Astrocyte (in vitro differentiated cells and primary cell): ENCODE measurements at places on chromosomes 3 and 15. TPM values are rescaled to one million over a fixed set of nuclear protein-coding genes. Genes with fewer than 3 reads are reported as not detected.

DNA sequence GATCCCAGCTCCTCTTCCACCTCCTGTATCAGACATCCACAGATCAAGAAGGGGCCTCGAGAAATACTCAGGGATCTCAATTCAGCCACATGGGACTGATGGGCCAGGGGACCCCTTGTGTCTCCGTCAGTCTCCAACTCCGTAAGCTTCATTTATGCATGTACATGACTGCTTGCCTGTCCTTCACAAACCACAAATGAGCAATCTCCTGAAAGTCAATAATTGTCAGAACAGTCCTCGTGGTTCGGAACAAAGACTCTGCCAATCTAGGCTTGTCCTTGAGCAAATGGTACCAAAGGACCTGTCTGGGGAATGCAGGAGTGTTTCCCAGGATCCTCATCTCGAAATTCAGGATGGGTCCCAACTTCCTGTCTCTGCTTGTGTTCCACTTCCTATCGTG lies 20.8 kb downstream of the SLC12A8 start:
- DNase-seq, result no peak

DNA sequence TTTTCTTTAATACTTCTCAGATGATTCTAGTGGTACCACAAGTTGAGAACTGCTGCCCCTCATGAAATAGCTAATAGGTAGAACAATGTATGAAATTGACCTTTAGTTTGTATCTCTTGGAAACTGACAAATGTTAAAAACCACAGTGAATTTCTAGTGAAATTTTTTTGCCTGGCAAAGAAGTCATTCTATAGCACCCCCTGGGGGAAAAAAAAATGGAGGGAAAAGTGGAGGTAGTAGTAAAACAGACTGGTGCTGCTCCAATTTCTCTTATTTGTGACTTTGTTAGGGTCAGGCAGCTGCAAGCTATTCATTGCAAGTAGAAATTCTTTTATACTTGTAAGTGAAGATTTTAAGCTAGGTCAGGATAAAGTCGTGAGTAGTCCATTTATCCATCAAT lies 605.0 kb downstream of the NLGN1 start:
- no peak for DNase-seq

- DNase-seq, result no peak
These were observed 136.4 kb downstream of the ZIC4 start for GRCh38 chr3:147269907-147270306.

DNA sequence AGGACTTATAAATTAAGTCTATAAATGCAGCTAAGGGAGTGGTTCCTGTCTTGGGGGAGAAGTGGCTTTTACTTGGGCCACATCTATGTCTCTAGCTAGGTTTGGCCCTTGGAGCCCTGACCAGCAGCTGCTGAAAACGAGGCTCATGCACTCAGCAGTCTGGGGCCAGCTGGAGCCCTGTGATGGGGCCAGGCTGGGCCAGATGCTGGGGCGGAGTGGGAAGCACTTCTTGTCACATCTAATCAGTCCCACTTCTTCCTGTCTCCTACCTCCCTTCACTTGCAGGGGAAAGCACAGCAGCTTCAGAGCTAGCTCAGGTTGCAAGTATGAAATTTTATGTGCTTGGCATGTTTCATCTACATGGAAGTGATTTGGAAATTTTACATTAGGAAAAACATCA lies 209.9 kb upstream of the ROPN1 start:
- DNase-seq, result no peak

GRCh38 chr3:170985304-170985703 lies 41.2 kb downstream of the SLC2A2 start:
- DNase-seq, result no peak

- DNase-seq, result no peak
These were observed 75.6 kb upstream of the SNTN start for GRCh38 chr3:63576846-63577245.

DNA sequence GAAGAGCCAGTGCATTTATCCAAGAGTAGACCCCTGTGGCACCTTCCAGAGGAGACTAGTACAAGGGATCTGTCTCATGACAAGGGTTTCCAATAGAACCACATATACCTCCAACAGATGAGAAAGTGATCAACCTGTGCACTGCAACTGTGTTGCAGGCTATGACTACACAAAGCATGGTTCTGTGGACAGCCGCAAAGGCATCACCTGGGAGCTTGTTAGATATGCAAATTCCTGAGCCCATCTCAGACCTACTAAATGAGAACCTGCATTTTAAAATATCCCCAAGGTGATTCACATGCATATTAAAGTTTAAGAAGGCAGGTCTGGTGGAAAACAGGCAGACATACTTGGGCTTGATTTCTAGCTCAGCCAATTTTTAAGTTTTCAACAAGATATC lies 368.7 kb downstream of the FOXP1 start:
- no peak for DNase-seq

- DNase-seq, result no peak
These were observed 17.3 kb downstream of the B3GNT5 start for GRCh38 chr3:183270344-183270743.

- DNase-seq, result no peak
These were observed 194.3 kb upstream of the CHRM5 start for GRCh38 chr15:33773969-33774368.

- no peak for DNase-seq
These were observed 26.2 kb upstream of the EIF4A2 start for GRCh38 chr3:186757214-186757613.

DNA sequence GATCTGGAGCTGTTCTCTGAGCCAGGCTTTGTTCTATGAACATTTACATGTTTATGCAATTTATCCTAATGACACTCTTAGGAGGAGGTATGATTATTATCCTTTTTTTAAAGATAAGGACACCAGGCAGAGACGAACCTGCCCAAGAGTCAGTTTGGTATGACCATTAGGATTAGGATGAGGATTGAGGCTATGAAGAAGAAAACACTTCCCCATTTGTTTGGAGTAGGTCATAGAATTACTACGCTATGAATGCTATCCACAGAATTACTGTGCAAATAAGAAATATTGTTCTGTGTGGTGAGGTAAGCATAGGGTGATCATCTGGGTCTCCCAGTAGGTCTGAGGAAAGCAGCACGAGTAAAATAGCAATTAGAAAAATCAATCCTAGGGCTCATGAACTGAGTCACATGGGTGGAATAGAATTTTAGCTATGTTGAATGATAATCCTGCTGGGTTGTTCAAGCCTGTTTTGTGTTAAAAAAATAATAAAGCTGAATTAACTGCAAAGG lies 23.9 kb downstream of the EIF4E3 start:
- no peak for DNase-seq

- no peak for DNase-seq
These were observed 14.2 kb downstream of the ZNF80 start for GRCh38 chr3:114223143-114223542.

DNA sequence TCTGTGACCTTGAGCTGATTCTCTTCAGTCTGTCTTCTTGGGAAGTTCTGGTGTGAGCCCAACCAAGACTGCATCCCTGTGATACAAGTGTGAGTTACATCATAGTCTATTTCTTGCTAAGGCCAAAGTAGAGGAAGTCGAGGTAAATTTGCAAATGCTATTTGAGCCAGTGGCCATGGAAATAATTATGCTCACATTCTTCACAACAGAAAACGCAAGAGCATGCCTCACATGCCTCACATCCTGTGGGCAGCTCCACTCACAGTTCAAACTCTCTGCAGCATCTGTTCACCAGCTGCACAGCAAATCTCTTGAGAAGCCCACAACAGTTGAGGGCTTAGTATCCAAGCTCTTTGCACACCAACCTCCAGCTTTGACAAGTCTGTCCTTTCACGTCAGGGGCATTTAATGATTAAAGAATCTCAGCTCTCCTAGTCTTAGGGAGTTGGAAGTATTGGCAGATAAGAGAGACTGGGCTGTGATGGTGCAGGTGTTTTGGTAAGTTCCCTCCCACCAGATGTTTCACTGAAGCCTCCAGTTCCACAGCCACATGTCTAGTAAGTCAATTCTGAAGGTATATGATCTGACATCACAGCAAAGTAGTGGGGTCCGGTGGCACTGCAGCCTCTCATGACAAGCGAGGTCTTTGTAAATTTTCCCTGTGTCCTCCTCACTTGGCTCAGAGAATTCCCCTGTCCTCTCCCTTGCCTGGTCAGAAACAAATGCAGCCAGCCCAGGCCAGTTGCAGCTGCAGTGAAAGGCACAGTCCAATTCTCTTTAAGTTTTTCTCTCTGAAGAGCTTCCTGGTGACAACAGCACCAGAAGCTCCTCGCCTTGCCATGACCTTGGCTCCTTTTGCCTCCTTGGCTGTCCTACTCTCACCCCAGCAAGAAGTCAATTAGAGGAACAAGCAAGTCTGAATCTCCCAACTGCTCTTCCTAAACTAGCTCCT lies 166.1 kb downstream of the SSR3 start:
- peak; percentile 99 for DNase-seq

GRCh38 chr15:77123854-77124253 lies 52.9 kb upstream of the TSPAN3 start:
- no peak for DNase-seq

DNA sequence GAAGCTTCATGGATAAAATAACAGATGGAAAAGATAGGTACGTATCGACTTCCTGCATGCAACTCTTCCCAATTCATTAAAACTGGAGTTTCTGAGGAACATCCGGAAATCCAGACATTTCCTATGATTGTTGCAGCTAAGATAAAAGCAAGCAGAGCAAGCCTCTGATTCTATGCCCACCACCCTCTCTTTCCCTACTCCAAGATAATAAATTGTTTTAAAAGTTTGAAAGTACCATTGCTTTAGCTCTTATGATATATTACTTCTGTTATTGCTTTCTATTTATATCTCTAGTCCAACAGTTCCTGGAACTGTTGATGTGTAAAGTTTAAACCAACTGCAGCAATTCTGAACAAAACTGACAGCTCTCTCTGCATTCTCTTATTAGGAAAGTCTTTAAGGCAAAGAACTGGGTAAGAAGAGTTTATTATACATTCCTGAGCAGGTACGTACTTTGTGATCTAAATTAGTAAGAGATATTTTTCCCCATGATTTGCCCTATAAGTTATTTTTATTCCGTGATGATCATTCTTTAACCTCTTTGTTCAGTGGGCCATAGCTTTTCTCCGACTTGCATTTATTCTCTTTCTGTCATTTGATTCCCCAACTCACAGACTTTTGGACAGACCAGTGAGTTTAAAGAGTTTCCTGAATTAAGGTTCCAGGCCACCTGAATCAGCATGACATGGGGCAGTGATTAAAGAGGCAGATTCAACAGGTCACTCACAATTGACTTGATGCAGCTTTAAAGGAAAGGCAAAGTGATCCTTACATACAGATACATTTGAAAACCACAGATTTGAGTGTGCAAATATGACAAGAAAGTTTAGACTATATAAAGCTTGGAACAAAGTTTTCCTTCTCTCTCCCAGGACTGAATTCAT lies 94.2 kb upstream of the THRB start:
- no peak for DNase-seq

DNA sequence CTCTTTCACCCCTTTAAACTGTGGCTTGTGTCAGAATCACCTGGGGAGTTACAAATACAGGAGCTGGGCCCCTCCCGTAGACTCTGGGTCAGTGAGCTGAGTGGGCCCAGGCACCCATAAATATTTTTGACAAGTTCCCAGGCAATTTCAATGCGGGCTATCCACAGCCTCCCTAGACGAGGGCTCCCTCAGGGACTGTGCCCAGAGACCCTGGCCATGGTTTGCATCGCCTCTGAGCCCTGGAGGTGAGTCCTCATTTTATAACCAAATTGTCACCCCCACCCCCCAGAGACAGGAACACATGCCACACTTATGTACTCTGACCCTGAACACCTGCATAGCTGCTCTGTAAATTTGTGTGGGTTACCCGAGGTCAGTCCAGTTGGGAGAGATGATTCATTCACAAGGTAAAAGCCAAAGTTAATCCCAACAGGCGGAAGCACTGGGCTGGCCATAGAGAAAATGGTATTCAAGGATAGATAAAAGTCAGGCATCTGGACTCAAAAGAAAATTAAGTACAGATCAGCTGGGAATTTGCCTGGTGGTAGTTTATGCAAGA lies 146.5 kb upstream of the SLC6A11 start:
- DNase-seq, result no peak

DNA sequence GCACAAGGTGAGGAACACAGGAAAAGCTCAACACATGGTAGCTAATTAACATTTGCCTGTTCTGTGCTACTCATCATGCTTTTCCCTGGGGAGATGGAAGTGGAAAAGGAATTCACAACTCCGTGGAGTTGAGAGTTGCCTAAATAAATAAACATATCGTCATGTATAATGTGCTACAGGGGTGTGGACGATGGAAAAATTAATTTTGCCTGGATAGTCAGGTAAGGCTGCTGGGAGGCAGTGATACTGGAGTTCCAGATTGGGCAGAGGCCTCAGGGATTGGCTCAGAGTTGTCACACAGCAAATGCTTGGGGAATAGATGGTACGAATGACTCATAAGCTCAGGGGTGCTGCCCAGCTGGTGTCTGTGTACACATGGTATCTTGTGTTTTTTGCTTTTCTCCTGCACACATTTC lies 3.1 kb upstream of the ABHD6 start:
- peak; percentile 21 for DNase-seq

- DNase-seq, result no peak
These were observed 81.1 kb downstream of the MEGF11 start for GRCh38 chr15:66172324-66172980.

DNA sequence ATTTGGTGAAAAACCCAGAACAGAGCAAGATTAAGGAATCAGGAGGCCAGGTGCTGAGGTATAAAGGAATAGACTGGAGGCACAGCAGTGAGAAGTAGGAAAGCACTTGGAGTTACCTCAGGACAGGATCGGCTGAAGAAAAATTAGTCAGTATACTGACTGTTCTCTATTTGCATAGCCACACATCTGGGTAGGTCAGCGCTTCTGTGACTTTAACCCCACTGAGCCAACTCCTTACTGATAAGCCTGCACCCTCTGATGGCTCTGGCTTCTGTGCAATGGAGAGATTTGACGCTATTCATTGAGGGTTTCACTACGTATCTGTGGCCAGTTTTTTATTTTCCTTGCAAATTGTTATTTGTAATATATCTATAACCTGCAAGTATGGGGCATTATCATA lies 22.3 kb downstream of the MECOM start:
- no peak for DNase-seq

DNA sequence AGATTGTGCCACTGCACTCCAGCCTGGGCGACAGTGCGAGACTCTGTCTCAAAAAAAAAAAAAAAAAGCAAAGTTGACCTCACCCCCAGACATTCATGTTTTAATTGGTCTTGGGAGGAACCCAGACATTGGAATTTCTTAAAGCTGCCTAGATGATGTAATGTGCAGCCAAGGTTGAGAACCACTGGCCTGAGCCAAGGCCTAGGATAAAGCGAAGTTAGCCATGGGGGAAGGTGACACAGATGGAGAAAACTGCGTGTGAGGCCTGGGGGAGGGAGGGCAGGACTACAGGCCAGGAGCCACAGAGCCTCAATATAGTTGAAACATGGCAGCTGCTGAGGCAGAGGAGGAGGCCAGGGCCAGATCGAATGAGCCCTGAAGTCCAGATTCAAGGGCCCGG lies 21.0 kb downstream of the GLB1 start:
- DNase-seq, result peak; percentile 16

The LIPC gene
- not detected in 2 replicates for total RNA-seq

The TNNC1 gene
- total RNA-seq, result 5.4 and 12.4 TPM in 2 replicates

The ZXDC gene
- 19.6 and 21.6 TPM in 2 replicates for total RNA-seq

The TP53BP1 gene
- total RNA-seq, result 71.9 and 73.1 TPM in 2 replicates

The IL20RB gene
- 22.0 and 23.6 TPM in 2 replicates for total RNA-seq
